ENCODE measurements at places on chromosomes 11 and 22.

DNA sequence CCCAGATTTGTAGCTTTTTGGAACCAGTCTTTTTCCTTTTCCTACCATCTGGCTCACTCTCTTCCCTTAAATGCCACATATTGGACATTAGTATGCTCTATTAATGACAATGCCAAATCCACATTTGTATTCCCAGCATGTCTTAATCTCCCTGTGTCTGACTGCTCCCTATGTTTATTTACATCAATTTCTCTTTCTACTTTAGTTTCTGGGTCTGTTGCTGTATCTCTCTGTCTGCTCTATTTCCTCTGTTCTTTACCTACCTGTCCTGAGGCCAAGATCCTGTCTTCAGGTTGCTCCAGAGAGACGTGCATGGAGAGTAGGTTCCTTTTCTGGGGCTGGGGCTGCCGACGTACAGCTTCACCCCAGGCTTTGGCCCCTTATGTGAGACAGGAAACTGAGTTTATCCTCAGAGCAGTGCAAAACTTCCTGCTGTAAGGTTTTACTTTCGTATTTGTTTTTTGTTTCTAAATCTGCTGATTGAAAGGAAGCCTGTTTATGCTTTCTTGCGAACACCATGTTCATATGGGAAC lies 25.6 kb downstream of the OR2AG2 start:
- DNase-seq = no peak

- no peak for DNase-seq
Observed at GRCh38 chr11:35458846-35459245, 39.5 kb upstream of the SLC1A2 start.

GRCh38 chr11:65577756-65578109 lies 1.9 kb downstream of the EHBP1L1 start:
- no peak for DNase-seq

GRCh38 chr11:48880021-48880441 lies 103.7 kb downstream of the TRIM51G start:
- no peak for DNase-seq

GRCh38 chr11:20483931-20484330 lies 96.4 kb downstream of the PRMT3 start:
- no peak for DNase-seq

DNA sequence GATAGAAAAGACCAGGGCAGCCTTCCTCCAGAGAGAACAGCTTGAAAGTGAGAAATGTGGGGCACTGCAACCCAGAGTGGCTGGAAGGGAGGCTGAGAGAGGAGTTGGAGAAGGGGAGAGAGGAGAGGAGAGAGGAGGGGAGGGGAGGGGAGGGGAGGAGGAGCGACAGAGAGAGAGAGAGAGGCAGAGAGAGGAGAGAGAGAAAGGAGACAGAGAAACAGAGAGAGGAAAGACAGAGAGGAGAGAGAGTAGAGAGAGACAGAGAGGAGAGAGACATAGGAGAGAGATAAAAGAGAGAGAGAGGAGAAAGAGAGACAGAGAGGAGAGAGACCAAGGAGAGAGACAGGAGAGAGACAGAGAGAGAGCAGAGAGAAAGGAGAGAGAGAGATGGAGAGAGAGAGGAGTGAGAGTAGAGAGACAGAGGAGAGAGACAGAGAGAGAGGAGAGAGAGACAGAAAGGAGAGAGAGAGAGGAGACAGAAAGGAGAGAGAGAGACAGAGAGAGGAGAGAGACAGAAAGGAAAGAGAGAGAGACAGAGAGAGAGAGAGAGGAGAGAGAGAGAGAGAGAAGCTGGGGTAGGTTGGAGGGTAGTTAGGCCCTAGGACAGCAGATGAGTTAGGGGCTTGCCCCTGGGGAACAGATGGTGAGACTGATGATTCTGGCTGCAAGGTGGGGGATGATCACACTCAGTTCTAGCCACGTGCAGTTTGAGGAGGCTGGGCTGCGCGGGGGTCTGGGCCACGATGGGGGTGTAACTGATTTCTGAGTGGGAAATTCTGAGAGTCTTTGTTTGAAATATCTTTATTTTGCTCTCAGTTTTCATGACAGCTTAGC lies 8.5 kb upstream of the SCYL1 start:
- DNase-seq = no peak

DNA sequence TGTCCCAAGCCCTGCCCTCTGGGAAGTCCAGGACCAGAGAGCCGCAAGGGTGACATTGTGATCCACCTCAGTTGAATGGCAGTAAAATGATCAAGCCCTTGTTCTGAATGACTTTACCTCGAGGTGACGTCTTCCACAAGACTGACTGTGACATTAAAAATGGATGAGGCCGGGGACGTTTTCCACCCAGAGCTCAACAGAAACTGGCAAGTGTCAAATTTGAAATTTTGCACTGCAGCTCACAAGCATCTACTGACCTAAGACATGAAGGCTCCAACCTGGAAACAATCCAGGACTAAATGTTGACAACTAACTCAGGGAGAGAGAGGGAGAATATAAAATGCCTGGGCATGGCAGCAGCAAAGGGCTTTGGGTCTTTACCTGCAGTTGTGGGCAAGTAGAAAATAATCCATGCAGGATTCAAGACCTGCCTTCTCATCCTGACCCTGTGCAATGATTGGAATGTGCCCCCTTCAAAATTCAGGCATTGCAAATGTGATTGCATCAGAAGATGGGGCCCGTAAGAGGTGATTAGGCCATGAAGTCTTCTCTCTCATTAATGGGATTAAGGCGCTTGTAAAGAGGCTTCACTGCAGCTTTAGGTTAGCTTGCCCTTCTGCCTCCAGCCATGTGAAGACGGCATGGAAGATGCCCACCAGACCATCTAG lies 33.6 kb upstream of the CLMP start:
- DNase-seq = no peak

DNA sequence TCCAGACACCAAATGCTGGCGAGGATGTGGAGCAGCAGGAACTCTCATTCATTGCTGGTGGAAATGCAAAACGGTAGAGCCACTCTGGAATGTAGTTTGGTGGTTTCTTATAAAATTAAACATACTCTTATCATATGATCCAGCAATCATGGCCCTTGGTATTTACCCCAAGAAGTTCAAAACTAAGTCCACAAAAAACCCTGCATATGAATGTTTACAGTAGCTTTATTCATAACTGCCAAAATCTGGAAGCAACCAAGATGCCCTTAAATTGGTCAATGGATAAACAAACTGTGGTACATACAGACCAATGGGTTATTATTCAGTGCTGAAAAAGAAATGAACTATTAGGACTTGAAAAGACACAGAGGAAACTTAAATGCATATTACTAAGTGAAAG lies 87.8 kb downstream of the APOL5 start:
- DNase-seq = no peak

DNA sequence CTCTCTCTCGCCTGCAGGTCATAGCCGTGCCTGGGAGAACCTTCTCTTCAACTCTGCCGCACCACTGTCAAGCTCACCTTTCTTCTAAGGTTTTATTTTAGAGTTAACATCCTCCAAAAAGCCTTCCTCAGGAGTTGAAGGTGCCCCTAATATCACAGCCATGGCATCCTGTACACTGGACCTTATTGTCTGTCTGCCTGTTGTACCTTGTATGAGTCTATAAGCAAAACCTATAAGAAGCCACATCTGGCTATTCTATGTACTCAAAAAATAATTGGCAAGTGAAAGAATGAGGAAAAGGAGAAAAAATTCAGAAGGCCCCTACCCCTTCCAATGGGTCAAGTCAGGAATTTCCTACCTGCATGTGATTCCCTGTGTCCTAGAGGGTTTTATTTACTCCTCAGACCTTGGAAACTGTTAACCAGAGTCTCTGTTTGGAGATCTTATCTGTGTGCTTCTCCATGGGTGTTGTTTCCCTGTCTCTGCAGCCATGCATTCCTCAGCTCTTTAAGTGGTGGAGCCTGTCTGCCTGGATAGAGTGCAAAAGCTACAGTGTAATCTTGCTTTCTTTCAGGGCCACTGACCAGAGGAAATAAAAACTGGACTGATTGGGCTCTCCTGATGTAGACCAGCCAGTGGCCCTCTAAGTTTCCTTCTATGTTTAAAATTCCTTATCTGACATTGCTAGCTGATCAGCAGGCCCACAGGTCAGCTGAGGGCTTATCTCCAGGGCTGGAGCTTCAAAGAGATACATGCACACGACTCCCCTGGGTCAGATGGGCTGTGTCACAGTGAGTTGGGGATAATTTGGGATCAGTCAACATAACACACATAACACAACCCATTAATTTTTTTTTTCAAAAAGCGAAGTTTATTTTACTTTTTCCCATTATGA lies 37.6 kb upstream of the TMEM135 start:
- no peak for DNase-seq

DNA sequence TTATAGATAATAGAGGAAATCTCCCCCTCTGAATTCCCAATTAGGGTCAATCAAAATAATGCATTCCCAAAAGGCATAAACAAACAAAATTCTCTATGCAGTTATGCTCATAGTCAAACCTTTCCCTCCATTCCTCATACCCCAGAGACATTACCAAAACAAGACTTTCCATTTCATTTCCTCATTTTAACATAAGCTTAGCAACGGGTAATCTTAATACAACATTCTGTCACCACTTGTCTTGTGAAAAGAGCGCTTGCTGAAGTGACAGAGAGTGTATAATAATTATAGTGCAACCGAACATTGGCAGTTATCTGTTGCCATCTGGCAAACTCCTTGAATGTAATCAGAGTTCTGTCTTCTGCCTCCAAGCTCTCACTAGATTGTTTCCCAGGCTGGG lies 1.2 kb upstream of the SLN start:
- DNase-seq = no peak

DNA sequence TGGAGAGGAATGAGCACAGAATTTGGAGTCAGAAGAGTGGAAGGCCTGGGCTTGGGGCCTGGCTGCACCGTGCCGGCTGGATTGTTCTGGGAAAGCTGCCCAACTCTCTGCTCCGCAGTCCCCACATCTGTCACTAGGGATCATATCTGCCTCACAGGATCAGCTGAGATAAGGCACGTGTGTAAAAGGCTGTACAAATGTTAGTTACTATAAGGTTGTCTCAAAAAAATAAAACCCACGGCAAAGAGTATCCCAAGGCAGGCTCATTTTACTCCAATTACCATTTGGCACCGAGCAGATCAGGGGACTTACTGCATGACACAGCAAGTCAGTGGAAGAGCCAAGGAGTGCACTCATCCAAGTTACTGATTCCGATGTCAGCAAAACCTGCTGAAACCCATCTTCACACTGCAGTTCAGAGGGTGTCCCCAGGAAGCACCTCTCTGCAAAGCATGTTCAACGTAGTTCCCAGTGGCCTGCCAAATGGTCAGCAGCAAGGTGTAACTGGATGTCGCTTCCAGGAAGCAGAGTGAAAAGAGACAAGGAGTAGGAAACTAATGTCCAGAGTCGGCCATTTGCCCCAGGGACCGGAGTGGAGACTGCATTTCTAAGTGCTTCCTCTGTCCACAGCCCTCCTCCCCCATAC lies 18.1 kb upstream of the MRTFA start:
- no peak for DNase-seq

GRCh38 chr11:64164392-64165312 lies 1.3 kb downstream of the MACROD1 start:
- DNase-seq = no peak

GRCh38 chr22:20224256-20224626 lies 43.9 kb downstream of the RTN4R start:
- DNase-seq = no peak

DNA sequence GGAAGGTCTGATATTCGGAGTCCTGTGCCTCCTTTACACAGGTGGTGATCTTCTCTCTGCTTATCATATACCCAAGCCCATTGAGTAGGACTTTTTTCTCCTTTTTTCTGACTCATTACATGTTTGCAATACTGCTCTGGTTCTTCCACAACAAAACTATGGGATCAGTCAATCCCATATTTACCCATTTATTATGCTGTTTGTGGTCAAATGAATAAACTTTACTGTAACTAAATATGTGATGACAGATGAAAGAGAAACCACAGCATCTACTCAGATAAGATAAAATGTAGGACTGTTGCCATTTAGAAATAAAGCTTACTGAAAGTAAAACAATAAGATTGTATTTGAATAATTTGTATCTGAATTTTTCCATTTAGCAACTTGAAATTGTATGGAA lies 958.7 kb upstream of the FAT3 start:
- DNase-seq = no peak

DNA sequence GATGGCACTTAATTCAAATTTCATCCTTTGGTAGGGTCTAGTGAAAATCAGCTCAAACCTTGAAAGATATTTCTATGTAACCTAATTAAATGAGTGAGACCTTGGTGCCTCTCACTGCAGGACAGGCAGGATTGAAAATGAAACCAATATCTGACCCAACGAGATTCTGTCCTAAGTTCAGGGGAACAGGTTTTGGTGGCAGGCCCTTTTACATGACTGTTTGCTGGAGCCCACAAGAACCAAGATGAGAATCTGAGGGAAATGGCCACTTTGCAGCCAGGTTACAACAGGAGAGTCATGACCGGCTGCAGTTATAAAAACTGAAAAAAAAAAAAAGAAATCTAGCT lies 130.2 kb downstream of the TRIM44 start:
- no peak for DNase-seq

DNA sequence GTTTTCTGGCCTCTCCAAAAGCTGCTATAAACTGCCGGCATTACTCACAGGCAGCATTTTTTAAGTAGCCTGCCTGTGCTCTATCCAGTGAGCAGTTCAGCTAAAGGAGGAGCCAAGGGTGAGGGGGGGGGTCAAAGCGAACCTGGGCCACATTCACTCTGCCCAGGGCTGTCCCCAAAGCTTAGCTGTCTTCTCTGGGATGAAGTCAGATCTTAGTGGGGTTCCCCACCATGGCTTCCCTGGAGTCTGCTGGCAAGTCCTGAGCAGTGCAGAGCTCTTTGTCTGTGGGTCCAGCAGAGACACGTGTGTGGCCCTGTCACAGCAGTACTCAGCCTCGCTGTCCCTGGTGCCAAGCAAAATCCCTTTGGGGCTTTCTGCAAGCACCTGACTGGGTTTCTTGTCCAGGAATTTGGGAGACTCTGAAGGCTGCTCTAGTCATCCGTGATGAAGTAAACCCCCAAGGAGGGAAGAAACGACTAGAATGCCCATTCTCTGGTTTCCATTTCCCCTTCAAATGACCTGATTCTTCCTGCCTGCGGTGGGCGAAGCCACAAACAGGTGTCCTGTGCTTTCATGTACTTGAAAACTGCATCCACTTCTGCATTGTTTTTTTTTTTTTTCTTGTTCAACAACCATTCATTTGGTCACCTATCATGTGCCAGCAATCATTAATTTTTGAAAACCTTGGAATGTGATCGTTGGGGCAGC lies 2.6 kb downstream of the KCNJ5 start:
- no peak for DNase-seq

DNA sequence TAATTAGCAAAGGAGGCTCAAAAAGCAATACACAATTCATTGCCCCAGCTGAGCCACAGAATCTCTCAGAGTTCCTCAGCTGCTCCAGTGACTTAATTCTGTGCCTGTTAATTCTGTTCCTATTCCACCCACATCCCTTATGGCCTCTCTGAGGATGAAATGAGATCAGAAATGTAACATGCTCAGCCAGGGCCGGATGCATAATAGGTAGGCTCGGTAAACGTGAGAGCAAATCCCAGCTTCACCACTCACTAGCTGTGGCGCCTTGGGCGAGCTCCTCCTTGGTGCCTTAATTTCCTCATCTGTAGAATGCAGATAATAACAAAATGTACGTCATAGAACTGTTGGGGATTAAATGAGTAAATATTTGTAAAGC lies 42.8 kb upstream of the DKK3 start:
- DNase-seq = no peak
